T-helper 22 cell (primary cell): ENCODE measurements at places on chromosomes 4 and X.

DNA sequence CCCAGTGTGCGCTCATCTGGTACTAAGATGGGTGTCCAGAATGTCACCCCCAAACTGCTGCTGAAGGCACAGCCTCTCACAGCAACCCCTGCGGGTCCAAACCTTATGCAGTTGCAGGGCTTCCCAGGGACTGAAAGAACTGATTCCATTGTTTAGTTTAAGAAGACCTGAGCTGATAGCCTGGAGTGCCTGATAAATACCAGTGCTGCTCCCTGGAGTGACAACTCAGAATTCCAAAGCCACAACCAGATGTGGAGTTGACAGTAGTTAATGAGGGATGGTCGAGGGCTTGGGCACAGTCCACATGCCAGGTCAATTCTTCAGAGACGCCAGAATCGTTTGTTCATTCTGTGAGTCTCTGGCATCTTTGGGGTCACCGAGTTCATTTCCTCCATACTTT lies 71.2 kb downstream of the LNX1 start:
- DNase-seq, result no peak

- DNase-seq, result no peak
These were observed at the start of gene ADGRL3 for GRCh38 chr4:61200187-61200915. Gene ADGRL3 (plus strand): TSS chr4:61200326.

GRCh38 chr4:118915468-118915867 lies 26.8 kb downstream of the SYNPO2 start:
- no peak for DNase-seq

- DNase-seq, result no peak
These were observed 23.9 kb upstream of the CENPU start for GRCh38 chr4:184757810-184758209.

- DNase-seq, result no peak
These were observed 465.1 kb upstream of the PCDH10 start for GRCh38 chr4:132683957-132684356.

DNA sequence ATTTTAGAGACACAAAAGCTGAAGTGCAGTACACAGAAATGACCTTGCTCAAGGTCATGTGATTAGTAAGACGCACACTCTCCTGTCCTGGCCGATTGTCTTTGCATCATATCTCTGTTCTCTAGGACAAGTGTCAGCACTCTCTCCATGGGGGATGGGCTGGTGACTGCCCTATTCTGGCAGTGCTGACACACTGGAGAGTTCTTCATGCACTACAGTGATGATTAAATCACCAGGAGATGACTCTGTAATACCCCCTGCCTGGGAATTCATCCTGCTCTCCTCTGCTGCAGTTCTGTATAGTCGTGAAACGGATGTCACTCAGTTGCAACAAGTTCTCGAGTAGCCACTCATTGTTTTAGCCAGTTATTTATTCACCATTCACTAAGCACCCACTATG lies 5.3 kb upstream of the SHISA3 start:
- DNase-seq, result no peak

- DNase-seq, result no peak
These were observed 605.1 kb downstream of the KCTD8 start for GRCh38 chr4:43843501-43843900.
